ENCODE measurements at places on chromosomes 1 and 21.

GRCh38 chr21:35529171-35529863 is 480.2 kb upstream of the RUNX1 start:
- DNase-seq: no peak

DNA sequence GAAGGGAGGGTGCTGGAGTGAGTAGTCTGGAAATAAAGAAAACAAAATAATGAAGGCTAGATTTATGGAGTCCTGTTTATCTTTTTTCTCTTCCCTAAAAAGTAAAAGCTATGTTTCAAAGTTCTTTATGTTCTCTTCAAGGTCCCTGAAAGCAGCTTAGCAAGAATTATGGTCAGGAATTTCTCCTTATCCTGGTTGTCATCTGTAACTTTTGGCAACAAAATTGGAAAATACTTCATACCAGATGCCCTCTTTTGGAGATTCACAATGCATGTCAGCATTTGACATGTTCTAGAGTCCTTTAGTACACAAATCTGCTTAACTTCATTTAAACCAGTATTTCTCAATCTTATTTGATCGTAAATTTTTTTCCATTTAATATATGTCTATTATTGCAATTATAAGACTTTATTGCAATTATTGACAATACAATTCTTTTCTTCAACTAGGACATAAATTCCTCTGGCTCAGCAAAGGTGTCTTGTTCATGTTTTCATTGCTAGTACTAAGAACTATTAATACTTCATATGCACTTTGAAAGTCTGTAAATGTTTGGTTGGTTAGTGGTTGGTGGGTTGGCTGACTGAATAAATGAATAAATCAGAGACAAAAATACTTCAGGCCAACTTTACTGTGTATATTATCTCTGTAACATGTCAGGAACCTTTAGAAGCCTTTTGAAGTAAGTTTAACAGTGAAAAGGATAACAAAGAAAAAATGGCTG is 101.5 kb downstream of the ATP1B1 start:
- no peak for DNase-seq

DNA sequence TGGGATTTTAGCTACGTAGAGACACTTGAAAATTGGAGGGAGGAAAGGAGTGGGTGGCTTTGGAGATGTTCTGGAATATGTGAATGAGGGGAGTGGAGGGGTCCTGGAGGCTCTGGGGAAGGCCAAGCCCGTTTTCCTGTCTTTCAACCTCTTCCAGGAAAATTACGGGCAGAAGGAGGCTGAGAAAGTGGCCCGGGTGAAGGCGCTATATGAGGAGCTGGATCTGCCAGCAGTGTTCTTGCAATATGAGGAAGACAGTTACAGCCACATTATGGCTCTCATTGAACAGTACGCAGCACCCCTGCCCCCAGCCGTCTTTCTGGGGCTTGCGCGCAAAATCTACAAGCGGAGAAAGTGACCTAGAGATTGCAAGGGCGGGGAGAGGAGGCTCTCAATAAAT is 442 bp upstream of the RUSC1 start:
- no peak for DNase-seq

- peak; percentile 96 for DNase-seq
Measured at GRCh38 chr1:224726441-224727182, 110.5 kb downstream of the CNIH3 start.

GRCh38 chr1:248841702-248842395 is 3.8 kb downstream of the ZNF672 start:
- peak; percentile 53 for DNase-seq

DNA sequence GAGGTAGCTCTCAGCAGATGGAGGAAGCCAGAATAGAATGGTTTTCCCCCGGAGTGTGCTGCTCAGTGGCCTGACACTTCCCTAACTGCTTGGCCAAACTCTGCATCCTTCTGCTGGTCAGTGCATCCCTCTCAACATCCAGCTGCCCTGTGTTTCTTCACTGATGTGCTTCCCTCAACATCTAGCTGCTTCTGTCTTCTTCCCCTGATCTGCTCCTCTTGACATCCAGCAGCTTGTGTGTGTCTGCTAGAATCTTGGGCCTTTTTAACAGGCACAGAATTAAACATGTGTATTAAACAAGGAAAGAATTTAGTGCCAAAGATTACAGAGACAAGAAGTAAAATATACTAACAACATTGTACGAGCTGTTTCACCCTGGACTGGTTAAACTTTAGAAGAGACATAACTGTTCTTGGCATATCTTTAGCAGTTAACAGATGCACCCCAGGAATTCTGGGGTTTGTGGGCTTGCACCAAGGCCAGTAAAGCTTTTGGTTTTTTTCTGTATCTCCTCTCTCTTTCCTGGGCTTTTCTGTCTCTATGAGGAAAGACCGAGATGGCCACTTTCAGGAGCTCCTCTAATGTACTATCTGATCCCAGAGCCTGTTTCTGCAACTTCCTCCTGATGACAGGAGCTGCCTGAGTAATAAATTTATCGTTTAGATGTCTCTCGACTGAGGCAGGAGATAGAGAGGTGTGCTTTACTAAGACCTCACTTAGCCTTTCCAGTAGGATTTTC is 34.8 kb upstream of the HSD3B1 start:
- no peak for DNase-seq

GRCh38 chr1:154619181-154619948 is 11.4 kb upstream of the ADAR start:
- DNase-seq: no peak

DNA sequence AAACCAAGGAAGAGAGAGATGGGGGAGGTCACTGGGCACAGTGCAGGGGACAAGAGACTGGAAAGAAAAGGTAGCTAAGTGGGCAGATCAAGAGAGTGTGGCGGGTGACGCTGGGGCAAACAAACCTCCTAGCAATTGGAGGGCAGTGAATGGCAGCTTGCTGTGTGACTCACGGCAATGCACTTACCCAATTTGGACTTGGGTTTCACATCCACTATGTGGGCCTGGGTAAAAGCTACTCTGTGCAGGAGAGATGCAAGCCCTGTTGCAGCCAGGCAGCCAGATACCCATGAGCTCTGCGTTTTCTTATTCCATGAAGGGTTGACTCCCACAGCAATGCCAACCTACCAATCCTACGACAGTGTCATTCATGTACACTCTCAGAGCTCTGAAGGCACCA is 9.5 kb downstream of the PLXNA2 start:
- DNase-seq: no peak

DNA sequence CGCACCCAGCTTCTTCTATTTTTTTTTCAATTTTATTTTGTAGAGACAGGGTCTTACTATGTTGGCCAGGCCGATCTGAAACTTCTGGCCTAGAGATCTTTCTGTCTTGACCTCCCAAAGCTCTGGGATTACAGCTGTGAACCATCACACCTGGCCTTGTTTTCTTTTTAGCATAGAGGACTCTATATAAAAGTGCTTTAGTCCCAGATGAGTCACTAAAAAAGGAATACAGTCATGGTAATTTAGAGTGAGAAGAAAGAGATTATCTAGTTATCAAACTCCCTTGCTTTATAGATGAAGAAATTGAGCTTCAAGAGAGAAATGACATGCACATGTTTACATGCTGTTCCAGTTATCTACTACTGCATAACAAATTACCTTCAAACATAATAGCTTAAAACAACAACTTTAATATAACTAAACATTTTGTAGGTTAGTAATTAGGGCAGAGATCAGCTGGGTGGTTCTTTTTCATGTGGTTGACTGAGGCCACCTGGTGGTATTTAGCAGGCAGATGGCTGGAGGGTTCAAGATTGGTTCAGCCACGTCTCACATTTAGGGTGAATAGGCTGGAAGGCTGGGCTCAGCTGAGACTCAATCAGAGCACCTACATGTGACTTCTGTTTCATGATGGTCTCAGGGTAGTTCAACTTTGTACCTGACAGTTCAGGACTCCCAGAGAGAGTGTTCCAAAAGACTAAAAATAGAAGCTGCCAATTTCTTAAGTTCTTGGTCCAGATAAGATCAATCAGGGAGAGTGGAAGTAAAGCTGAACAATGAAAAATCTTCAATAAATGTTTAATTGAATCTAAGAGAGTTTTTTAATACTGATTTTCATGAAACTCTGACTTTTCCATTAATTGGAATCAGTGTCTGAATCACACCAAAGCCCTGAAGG is 16.9 kb upstream of the MTF2 start:
- peak; percentile 51 for DNase-seq

DNA sequence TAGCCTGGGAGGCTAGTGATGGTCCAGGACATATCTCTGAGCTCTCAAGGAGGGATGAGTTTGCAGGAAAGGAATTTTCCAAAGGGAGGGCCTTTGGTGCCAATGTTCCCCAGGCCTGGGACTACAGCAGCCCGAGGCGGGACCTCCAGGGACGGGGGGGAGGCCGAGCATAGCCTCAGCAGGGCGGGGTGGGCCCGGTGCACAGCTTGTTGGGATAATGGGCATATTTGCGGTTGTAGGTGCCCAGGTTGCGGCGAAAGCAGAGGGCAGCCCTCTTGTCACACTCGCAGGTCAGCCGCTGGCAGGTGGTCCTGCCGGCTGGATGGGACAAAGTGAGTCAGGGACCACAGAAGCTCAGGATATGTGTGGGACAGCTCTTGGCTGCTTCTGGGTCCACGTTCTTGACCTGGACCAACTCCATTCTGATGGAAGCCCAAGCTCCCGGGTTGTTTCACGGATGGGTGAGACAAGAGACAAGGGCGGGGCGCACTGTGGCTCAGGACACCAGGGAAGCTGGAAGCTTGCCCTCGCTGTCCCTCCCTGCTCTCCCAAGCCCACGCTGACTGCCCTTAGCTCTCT is 3.2 kb downstream of the PLA2G2E start:
- DNase-seq: no peak

- DNase-seq: peak; percentile 99
Measured at GRCh38 chr1:150162862-150163706, 13.4 kb downstream of the PLEKHO1 start.

DNA sequence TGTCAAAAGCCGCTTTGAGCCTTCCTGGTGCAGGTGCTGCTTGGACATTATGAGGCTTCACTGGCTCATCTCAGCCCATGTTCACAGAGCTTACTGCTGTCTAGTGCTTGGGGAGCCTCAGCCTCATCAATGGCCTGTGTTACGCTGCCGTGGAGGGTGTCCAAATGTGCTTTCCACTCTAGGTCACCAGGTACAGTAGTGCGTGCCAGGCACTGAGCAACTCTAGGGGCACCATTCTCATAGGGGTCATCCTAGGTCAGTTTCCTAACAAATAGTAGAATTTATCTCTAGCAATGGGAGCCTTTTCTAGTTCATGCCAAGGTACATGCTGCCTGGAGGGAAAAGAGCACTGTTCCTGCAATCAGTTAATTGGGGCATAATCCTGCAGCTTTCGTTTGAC is 193.8 kb downstream of the DYRK1A start:
- no peak for DNase-seq

DNA sequence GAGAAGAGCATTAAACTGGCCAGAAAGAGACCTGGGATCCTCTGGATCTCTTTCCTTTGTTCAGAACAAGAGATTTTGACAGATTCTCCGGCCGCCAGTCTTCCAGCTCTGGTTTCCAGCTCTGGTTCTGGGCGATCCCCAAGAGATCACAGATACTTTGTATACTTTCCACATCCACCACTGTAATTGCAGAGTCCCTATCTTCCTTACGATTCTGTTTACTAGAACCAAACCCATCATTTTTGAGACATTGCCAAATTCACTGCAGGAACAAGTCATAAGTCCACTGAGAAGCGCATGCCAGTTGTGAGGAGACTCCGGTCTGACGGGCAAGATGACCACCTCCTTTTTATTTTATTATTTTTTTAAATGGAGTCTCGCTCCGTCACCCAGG is 505.2 kb downstream of the SMYD3 start:
- no peak for DNase-seq

DNA sequence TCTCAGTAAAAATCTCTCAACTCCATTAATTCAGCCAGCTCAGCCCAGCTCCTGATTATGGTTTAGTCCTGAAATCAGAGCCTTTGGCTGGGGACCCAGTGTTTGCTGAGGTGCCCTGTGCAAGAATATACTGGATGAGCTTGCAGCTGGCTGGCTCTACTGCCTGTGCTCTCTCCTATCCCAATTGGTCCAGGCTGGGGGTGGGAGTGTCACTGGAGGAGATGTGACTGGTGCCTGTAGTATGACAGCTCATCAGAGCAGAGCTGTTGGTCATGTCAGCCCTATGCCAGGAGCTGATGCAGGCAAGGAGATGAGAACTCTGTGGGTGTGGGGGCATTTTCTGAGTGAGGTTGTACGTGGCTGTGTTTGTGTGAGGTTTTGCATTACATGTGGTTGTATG is 87.0 kb downstream of the TNR start:
- no peak for DNase-seq

DNA sequence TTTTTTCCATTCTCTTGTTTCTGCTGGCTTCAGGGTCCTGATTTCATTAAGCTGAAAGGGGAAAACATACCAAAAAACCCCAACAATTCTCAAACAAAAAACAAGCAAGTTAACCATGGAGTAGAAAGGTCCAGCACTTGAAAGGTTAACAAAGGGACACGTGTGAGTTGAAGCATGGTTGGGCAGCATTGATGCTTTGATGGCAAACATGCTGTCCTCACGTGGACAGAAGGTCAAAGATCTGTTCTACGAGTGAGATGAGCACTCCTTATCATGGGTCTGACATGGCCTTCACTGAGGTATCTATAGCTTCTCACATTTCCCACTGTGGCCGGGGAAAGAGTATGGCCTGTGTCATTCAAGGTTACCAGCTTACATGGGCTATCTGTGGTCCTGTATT is 394.9 kb downstream of the HHAT start:
- DNase-seq: no peak

DNA sequence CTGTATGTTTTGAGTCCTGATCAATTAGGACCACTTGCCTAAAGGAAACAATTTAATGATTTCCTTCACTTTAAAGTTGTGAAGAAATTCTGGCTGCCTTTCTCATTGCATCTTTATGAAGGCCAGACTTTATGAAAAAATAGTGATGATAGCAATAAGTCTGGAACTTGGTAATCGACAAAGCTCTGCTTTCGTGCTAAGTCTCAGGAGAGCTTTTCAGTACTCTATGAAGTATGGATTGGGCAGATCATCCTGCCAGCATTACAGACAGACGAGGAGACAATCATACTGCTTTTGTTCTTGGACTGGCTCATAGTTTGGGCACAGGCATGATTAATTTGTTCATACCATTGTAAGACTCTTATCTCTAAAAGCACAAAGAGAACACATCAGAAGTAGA is 45.5 kb upstream of the KCNJ15 start:
- DNase-seq: no peak

- no peak for DNase-seq
Measured at GRCh38 chr21:17777072-17777765, 41.9 kb downstream of the C21orf91 start.

- DNase-seq: no peak
Measured at GRCh38 chr1:171313319-171313834, 606 bp upstream of the FMO4 start.

- DNase-seq: no peak
Measured at GRCh38 chr1:56396581-56396980, 182.8 kb downstream of the PLPP3 start.

- DNase-seq: peak; percentile 64
Measured at GRCh38 chr1:196651637-196652215, at the start of gene CFH. Gene CFH (plus strand): TSS chr1:196652043. CDS start chr1:196652118, 75 bp downstream.

All from HT1080 (cell line).